ENCODE measurements at places on chromosomes 1 and 21.
A peak's percentile ranks its signal among the peaks of the same experiment; 100 is the strongest.

- no peak for DNase-seq
Observed at GRCh38 chr1:235295902-235296350, 32.1 kb downstream of the ARID4B start.

DNA sequence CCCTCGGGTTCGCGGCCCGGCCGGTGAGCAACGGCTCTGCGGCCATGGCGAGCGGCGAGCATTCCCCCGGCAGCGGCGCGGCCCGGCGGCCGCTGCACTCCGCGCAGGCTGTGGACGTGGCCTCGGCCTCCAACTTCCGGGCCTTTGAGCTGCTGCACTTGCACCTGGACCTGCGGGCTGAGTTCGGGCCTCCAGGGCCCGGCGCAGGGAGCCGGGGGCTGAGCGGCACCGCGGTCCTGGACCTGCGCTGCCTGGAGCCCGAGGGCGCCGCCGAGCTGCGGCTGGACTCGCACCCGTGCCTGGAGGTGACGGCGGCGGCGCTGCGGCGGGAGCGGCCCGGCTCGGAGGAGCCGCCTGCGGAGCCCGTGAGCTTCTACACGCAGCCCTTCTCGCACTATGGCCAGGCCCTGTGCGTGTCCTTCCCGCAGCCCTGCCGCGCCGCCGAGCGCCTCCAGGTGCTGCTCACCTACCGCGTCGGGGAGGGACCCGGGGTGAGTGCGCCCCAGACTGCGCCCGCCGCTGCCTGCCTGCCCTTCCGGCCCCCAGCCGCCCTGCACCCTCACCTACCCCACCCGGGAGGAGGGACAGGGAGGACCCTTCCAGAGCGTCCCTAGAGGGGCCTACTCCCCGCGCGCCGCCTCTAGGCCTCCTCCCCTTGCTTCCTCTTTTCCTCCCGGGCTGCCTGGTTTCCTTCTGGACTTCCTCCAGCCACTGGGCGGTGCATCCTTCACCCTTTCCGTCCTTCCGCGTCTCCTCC lies at the start of gene RNPEP:
TSS of gene RNPEP (plus strand) at position 26 of the 757 bp plus-strand sequence. CDS start at position 45, 19 bp downstream.
- DNase-seq = peak; percentile 78

DNA sequence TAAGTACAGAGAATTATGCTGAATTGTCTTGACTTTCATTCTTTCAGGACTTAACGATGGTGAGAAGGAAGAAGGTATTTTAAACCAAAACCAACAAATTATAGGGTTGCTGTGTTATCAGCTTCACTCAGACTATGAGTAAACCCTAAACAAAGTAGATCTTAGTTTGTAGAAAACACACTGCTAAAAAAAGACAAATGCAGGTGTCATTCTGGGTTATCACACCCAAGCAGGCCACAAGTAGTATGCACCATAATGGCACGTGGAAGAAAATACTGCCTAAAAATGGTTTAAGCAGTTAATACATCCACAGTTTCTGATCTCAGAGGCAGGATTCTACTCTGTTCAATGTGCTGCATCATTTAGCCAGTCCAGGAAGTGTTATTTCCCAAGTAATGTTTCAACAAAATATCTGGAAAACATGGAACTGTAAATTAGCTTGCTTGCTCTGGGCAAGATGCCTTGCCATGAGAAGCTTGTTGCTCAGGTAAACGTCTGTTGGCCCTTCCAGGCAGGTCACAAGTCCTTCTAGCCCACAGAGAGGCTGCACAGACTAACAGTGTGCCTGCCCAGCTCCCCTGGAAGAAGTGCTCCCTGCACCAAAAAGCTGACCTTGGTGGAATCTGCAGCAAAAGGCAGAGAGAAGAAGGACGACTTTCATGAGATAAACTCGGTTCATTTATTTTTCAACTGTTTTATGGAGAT lies 4.1 kb downstream of the DIPK1A start:
- no peak for DNase-seq

- no peak for DNase-seq
Observed at GRCh38 chr1:101316256-101316655, 79.4 kb downstream of the S1PR1 start.

DNA sequence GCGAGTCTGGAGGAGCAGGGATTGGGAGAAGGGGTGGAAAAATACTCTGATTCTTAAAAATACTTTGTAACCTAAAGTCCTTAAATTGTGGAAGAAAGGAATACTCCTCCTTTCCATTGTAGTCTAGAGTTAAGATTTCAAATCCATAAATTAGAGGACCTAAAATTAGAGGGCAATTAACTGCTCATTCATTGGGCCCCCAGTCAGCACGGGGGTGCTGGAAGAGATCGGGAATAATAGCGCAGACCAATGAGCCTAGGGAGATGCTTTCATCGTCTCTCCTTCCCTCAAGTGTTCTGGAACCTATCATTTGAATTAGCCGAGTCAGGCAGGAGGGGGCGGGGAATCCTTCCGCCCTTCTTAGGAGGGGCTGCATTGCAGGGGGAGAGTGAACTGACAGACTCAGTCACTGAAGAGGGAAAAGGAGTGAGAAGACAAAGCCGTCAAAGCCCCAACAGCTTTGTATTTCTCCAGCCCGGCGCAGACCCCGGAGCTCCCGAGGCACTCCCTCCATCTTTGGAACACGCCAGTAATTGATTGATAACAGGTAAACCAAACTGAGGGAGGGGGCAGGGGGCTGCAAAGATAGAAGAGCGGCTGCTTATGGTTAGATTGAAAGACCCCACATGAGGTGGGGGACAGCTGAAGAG lies at the start of gene MLLT11:
TSS of gene MLLT11 (plus strand) at position 391 of the 650 bp plus-strand sequence. CDS start 6,828 bp downstream, outside the sequence.
- DNase-seq = peak; percentile 74

DNA sequence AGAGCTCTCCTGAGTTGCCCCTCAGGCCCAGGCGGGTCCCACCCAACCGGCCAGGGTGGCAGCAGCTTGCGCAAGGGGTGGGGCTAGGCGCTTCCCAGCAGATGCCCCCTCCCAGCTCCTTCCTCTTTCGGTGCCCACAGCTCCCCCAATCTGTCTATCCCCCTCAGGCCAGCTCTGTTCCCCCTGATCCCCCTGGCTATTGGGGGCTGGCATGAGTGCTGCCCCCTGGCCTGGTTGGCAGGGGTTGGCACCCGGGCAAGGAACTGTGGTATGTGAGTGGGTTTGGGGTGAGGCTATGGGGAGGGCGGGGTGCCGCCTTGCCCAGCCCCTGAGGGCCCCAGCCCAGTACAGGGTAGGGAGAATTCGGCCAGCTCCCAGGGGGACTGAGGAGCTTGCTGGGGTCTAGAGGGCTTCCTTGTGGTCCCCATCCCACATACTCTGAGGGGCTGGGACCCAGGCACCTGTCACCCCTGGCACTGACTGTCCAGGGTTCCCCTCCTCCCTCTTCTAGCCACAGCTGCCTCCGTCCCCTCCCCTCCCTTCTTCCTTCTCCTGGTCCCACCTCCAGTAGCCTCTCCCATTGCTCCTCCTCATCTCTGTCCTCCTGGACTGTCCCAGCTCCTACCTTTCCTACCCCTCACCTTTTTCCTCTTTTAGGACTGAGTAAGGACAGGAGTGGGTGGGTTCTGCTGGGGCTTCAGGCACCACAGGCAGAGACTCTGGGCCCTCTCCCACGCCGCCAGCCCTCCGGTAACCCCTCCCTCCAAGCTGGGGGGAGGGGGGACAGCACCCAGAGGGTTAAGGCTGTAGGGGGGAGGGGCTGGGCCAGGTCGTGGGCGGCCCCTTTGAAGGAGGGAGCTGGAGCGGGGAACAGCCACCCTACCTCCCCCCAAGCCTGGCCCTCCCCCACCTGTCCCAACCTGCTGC lies 5.7 kb downstream of the ZBTB7B start:
- DNase-seq = no peak

GRCh38 chr1:22533244-22533895 lies 29.9 kb upstream of the EPHA8 start:
- DNase-seq = no peak
